Activated CD4-positive, alpha-beta memory T cell treated with anti-CD3 and anti-CD28 coated beads for 36 hours (primary cell): ENCODE measurements at places on chromosomes 5 and 9.

DNA sequence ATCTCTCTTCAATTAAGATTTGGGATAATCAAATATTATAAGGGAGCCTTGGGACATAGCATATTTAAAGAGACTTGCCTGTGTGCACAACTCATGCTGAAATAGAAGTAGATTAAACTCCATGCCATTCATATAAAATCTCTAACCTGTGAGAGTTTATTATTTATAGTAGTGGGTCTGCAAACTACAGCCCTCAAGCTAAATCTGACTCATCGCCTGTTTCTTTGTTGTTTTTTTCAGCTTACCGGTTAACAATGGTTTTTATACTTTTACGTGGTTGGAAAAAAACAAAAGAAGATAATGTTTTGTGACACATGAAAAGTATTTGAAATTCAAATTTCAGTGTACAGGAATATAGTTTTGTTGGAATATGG is 61.9 kb upstream of the GHR start:
- no peak for DNase-seq

GRCh38 chr9:72290311-72290710 is 74.7 kb downstream of the ZFAND5 start:
- no peak for DNase-seq

DNA sequence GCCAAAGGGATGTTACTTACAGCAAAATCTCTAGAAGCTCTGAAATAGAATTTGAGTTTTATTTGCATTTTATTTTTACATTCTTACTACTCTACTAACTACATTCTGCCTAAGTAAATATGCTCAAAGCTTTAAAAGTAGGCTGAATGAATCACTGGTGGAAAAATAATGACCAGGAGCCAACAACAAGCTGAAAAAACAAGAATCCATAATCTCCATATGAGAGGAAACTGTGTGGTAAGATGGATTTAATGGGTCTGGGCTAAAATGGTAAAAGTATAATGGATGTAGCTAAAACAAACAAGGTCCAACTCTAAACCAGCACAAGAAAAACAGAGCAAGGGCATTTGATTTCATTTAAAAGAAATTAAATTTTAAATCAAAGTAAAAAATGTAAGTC is 525.8 kb upstream of the FTMT start:
- no peak for DNase-seq

DNA sequence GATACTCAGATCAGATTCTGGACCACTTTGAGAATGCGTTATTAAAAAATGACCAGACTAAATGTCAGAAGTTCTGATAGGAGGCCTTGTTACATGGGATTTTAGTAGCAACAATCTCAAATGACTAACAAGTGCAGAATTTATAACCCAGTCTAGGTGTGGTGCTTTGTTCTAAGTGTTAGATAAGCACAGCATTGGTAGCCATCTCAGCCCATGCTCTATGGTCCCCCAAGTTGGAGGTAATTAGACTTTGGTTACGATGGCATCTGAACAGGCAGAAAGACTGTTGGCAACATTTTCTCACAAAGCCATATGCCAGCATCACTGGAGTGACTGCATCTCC is 140.4 kb upstream of the RPS23 start:
- no peak for DNase-seq
